ENCODE measurements at places on chromosomes 1 and 21.

GRCh38 chr1:17210176-17210575 is 5.2 kb downstream of the PADI1 start:
- no peak for DNase-seq

DNA sequence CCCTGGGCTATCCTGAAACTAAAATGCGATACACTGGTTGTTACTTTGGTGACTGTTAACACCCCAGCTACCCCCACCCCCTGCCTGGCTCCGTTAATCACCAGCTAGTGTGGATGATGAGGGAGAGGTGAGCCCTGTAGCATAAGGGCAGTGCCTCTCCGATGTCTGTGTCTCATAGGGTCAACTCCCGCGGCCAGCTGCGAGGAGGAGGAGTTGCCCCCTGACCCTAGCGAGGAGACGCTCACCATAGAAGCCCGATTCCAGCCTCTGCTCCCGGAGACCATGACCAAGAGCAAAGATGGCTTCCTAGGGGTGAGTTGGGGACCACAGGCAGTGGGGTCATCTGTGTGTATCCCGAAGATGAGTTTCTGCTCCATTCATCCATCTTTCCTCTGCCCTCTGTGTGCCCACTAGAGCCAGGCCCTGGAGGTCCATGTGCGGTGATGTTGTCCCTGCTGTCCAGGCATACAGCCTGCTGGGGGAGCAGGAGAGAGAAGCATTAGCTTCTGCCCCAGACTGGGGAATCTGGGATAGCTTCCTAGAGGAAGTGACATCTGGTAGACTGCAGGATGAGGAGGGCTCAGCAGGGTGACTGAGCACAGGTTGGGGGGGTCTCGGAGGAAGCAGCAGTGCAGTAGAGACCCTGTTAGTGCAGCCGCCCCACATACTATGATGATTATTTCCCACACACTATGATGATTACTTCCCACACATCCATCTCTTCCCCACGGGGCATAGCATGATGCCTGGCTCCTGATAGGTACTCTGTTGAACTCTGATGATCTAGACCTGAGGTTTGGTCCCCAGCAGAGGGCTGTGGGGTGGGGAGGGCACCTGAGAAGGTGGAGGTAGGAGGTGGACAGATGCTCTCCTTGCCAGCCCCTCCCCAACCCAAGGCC is 5.2 kb downstream of the SELENON start:
- DNase-seq, result no peak

- no peak for DNase-seq
These were observed 115.9 kb downstream of the RHOU start for GRCh38 chr1:228851193-228851592.

- DNase-seq, result no peak
These were observed 52.7 kb downstream of the AGPAT3 start for GRCh38 chr21:43917515-43918384.

DNA sequence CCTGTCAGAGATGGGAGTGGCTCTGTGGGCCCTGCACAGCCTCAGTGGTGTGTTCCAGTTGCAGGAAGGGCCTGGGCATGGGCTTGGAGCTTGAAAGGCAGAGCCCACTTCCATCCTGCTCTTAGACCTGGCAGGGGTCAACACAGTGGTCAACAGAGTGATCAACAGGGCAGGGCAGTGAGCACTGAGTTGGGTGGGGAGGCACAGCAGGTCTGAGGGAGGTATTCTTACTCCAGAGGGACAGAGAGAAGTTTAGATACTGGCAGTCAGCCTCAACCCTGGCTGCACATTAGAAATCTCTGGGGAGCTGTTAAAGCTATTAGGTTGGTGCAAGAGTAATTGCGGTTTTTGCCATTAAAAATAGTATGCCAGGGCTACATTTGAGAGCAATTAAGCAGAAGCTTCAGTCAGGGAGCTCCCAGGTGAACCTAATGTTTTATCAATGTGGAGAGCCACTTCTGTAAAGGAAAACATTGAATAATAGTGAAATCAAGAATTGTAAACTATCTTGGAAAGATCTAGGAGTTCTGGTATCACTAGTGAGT is 37.7 kb downstream of the SH3BGR start:
- DNase-seq, result no peak
